Globus pallidus (tissue), 1 donor: ENCODE measurements at places on chromosomes 6 and 20.
A peak's percentile ranks its signal among the peaks of the same experiment; 100 is the strongest.

DNA sequence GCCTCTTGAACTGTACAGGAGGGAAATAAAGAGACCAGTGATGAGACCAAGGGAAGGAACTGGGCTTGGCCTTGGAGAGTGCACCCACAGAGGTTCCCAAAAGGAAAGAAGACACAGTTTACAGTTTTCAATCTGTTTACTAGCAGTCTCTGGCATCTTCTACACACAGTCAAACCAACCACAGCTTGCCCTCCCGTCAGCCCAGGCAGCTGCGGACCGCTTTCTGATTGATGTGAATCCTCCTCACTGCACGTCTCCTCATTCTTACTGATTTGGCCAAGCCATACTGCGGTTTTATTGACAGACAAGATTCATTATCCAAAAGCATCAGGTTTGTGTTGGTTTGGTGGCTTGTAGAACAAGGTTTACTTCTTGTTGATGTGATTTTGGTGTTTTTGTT, 104.5 kb upstream of the ASF1A start:
- no peak for DNase-seq

DNA sequence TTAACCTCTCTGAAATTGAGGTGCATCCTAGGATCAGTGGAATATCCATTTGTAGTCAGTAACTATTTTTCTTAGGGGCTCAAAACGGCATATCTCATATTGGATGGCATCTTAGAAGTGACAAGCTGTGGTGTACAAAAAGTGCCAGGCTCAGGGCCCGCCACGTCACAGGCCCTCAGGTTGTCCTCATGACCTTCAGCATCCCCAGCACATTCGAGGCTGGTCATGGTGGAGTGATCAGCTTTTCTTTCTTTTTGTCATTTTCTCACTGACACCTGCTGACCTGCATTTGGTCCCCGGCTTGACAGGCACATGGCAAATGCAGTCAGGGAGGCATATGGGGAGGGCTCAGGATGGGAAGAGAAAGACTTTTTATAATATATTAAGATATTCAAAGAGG, 7.1 kb upstream of the E2F1 start:
- no peak for DNase-seq

DNA sequence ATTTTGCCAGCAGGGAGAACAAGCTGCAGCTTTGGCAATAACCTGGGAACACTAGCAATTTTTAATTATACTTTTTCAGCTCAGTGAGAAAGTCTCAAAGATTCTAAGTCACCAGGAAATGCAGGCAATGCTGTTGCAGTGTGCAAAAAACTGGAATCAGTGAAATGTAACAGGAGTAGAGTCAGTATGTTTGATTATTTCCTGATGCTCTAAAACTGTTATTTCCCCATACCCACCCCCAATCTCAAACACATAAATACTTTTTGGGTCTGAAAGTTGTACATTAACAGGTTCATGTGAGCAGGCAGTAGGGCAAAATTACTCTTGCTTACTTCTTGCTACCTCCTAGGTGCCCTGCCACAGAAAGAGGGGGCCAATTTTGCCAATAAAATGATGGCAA, 65.4 kb upstream of the BEND6 start:
- no peak for DNase-seq

DNA sequence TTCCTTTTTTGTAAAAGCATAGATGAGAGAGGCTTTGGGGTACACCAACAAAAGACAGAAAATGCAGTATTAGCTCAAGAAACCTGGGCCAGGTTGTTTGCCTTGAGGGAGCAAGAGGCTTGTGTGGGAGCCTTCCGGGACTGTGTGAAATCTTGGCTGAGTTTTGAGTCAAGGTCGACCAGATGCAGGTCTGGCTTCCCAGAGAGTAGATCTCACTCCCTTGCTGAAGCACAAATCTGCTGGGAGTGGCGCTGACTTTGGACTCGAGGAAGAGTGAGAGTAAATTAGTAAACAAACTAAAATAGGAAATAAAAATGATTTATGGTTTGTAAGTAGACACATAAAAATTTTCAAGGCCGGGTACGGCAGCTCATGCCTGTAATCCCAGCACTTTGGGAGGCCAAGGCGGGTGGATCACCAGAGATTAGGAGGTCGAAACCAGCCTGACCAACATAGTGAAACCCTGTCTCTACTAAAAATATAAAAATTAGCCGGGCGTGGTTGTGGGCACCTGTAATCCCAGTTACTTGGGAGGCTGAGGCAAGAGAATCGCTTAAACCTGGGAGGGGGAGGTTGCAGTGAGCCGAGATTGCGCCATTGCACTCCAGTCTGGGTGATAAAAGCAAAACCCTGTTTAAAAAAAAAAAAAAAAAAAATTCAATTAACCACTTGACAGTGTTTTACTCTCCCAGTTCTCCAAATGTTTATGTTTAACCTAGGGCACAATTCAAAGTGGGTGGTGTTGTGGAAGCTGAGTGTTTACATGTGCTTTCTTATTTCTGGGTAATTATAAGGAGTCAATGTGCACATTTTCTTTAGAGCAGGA, 27.7 kb upstream of the EDN1 start:
- no peak for DNase-seq

DNA sequence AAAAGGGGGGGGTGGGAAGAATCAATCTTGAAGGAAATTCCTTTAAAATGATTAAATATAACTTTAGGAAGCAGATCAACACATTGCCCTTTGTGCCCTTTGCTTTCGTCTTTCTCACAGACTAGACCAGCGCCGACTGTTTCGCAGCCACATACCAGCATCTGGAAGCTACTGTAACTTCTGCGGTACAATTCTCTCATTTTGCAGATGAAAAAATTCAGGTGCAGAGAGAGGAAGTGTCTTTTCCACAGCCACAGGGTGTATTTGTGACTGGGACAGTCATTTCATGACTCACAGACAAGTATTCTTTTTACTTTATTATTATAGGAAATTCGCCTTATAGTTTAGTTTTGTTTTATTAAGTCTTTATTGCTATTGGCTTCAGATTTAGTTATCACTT, 84.2 kb downstream of the UST start:
- no peak for DNase-seq

- no peak for DNase-seq
These were observed 84.0 kb upstream of the SLC22A16 start for GRCh38 chr6:110560239-110561007.

- DNase-seq: no peak
These were observed 99.7 kb downstream of the TULP4 start for GRCh38 chr6:158411998-158412397.

DNA sequence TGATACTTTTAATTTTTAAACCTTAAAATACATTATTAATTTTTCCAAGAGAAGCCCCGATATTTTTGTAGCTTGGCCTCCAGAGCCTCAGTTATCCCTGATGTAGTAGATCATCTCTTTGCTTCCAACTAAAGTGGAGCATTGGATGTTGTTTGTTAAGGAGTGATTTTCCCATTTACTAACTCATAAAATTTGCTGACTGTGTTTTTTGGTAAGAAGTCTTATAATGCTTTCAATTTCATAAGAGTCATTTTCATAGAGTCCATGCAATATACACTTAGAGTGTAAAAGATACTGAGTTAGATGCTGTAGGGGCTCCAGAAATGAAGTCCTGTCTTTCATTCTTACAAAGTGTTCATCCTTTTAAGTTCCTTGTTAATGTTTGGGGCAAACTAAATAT, 46.8 kb downstream of the CDKAL1 start:
- DNase-seq: no peak

DNA sequence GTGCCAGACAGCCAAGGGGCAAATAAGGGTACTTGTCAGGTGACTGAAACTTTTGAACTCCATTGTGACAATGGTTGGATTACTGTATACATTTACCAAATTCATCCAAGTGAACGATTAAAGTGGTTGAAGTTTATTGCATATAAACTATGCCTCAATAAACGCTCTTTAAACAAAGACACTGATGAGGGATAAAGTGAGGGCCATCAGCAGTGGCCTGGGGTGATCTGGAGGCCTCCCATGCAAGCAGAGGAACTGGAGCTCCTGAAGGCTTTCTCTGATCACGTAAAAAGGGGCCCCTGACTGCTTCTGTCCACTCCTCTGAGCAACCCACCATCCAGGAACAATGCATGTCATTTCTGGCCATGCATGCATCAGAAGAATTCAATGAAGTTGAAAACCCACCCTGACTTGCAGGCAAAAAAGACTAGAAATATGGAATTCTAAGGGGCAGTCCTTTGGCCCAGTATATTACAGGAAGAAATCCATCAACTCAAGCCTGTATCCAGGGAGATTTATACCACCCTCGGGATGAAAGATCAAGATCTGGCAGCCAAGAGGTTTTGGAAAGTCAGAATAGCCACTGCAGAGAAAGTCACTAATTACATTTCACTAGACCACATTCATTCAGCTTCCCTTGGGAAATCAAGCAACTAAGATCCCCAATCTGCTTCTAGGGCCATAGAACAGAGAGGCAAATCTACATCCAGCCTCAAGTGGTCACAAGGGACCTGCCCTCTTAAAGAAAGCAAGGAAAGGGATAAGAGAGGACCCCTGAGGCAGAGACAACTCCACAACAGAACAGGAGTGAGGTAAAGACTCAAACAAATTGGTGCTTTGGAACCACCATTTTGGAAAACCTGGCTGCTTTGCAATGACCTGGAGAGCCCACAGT, 31.7 kb upstream of the RAB22A start:
- DNase-seq: no peak

GRCh38 chr6:41502917-41503671, 43.1 kb upstream of the FOXP4 start:
- no peak for DNase-seq

DNA sequence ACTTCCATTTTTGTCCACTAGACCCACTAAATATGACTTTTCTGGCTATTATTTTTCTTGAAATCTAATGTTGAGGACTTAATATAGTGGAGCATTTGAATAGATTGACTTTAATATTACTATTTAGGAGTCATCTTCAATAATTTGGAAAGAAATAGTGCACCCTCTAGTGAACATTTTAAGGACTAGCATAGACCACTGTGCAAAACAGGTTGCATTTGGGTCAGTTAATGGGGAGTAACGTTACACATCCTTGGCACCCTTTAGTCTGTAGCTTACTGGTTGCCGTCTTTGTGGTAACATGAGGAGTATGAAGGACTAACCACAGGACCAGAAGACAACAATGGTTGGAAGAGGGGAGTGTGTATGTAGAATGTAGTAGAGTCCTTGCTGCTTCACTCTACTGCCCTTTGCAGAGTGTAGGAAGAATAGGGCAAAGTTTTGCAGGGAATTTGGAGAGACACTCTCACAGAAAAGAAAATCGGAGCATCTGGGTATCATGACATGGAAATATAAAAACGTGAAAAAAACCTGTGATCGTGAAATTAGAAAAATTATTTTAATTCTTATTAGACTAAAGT, 25.2 kb downstream of the RFPL4B start:
- peak; percentile 12 for DNase-seq

- peak; percentile 74 for DNase-seq
These were observed 18.6 kb upstream of the FOXO3 start for GRCh38 chr6:108541843-108542759.

- no peak for DNase-seq
These were observed 13.5 kb downstream of the HAO1 start for GRCh38 chr20:7926767-7927166.

DNA sequence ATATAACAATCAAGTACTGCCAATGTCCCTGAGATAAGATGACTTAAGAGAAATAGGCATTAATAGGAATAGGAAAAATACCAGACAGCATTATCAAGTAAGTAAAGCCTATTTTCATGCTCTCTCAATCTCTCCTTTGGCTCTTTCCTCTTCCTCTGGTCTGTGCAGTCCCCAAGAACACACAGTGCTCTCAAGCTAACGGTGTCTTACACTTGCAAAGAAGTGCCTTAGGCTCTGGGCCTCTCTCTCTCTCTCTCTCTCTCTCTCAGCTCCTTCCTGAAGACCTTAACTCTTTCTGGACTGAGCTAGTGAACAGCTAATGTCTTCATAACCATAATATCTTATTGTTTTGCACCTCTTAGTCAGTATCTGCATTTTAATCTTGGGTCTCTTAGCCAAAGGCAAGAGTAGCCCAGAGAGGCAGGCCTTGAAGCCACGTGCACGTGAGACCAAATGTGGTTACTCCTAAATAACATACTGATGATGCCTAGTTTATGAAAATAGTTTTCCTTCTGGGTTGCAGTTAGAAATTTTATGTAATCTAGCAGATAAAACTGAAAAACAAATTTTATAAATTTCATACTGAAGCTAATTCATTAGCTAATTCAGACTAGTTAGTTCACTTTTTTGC, 70.8 kb downstream of the TPD52L1 start:
- no peak for DNase-seq

DNA sequence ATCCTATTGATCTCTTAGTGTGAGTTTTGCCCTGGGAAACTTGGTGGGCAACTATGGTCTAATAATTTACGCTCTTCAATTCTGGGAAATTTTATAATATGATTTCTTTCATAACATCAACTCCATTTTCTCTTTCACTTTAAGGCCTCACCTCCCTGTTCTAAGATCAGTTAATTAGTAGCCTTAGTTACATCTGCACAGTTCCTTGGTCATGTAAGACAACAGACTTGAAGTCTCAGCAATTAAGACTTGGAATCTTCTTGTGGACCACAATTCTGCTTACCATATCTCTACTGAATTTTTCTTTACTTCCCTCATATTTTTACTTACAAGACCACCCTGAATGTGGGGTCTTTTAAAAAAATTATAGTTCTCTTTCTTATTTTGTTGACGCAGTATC, 8.7 kb downstream of the ENPP3 start:
- no peak for DNase-seq

GRCh38 chr20:47343007-47343472, 13.5 kb downstream of the ZMYND8 start:
- DNase-seq: no peak

DNA sequence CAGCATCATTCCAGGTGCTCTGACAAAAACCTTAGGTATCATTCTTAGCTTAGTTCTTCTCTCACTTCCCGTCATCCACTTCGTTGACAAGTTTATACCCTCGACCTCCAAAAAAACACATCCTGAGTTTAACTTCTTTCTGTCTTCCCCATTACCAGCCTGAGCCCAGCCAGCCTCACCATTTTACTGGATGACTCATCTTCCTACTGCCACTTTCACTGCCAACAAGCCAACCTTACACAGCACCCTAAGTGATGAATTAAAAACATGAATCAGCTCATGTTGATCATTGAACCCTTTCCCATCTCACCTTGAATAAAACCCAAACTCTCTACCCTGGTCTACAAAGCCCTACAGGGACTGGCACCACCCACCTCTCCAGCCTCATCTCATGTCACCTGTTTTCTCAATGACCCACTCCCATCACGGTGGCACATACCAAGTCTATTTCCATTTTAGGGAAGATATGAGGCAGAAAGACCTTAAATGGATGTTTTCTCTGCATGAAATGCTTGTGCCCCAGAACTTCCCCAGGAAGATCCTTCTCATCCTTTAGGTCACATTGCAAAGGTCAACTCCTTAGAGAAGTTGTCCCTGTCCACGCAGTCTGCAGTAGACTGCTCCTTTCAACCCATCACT, 9.9 kb upstream of the UST start:
- DNase-seq: no peak

DNA sequence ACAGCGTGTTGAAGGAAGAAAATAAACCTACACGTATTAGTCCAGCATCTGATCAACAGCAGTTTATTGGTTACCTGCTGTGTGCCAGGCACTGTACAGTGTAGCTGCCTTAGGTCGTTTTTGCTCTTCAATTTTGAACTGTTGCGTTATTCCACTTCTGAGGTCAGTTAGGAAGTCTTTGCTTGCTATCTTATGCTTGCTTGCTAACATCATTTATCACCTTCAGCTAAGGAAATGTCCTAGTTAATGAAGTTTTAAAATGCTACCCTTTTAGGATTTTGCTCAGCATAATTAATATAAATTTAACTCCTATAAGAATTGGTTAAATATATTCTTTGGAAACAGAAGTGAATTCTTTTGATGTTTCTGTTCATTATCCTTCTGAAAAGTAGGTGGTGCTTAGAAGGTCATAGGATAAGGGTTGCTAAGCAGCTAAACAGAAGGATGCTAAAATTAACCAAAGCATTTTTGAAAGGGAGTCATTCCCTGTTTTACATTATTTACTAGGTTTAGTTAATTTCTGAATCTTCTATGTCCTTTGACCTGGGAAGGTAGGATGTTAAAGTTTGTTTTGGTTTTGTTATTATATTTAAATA, 3.4 kb downstream of the RREB1 start:
- no peak for DNase-seq
